Left lung (tissue), 14 donors: ENCODE measurements at places on chromosomes 5 and 9. TPM values are rescaled to one million over a fixed set of nuclear protein-coding genes. Genes with fewer than 3 reads are reported as not detected.
A peak's percentile ranks its signal among the peaks of the same experiment; 100 is the strongest.

The OTP gene
- not detected for polyA plus RNA-seq

The PCDHGA4 gene
- 2.9 TPM for polyA plus RNA-seq

DNA sequence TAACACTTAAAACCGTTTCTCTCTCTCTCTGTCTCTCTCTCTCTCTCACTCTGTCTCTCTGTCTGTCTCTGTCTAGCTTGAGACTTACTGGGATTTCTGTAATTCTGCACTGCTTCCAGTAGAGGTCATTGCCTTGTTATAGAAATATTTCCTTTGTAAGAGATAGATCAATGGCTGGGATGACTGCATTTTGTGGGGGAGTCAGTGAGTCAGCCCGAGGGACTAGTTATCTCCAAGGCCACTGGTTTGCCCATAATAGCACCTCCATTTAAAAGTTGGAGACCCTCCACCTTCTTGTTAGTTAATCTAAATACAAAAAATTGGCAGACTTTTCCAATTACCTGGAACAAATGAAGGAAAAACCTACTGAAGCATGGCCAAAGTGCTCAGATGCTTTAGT is 547.2 kb downstream of the LRRC70 start:
- peak; percentile 13 for DNase-seq

DNA sequence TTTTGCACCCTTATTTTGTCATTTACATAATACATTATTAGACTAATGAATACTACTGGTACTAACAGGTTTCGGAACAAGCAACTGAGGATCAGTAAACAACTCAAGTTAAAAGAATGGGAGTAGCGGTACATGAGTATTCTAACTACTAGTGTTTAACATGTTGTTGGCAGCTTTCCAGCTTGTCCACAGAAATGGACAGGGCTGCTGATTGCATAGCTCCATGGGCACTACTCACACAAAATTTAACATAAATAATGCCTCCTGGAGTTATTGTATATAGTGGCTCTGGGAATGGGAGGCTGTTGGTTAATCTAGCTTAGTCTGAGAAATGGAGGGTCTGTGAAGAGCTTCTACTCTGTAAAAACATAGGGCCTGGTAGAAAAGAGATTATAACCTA is 6.7 kb downstream of the NCBP1 start:
- peak; percentile 26 for DNase-seq

GRCh38 chr9:123389070-123389469 is 33.1 kb downstream of the CRB2 start:
- DNase-seq = peak; percentile 65

- DNase-seq = no peak
Observed at GRCh38 chr9:85876628-85877027, 64.3 kb upstream of the NAA35 start.

DNA sequence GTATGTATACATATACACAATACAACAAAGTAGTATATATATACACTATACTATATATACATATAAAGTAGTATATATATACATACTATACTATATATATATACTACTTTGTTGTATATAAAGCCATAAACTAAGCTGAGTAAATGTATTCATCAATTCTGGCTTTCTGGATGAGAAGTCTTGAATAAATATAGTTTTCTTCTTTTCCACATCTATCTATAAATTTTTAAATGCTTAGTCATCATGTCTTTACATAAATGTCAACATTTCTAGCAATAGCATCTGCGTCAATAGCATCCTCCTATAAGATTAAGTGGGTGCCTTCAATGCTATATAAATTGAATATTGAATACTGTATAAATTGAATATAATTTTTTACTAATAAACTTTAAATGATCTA is 63.1 kb upstream of the COX7C start:
- DNase-seq = no peak

DNA sequence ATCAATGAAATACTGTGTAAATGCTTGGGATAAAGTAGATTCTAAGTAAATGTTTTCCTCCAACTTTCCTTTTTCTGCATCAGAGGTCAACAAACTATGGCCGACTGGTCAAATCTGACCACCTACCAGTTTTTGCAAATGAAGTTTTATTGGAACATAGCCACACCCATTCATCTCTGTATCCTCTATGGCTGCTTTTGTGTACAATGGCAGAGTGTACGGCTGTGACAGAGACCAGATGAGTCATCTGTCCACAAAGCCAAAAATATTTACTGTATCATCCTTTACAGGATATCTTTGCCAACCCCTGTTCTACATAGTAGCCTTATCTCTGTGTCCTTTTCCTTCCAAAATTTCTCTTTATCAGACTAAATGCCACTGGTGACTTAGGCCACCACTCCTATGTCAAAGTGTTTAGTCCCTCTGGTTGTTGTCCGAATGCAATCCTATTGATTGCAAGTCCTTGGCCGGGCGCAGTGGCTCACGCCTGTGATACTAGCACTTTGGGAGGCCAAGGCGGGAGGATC is 218.4 kb upstream of the KLF4 start:
- DNase-seq = no peak

GRCh38 chr5:125452991-125453390 is 706.6 kb upstream of the ZNF608 start:
- DNase-seq = no peak

GRCh38 chr5:91160714-91161285 is 222.3 kb downstream of the ARRDC3 start:
- no peak for DNase-seq
